Endothelial cell (in vitro differentiated cells): ENCODE measurements at places on chromosomes 3 and 15. TPM values are rescaled to one million over a fixed set of nuclear protein-coding genes. Genes with fewer than 3 reads are reported as not detected.
A peak's percentile ranks its signal among the peaks of the same experiment; 100 is the strongest.

Gene TUSC7
- total RNA-seq, result not detected

Gene TRIM59
- total RNA-seq, result 12.8 TPM

Gene CCR3
- total RNA-seq, result not detected

Gene GOLGA6C
- total RNA-seq, result not detected

Gene FAM43A
- total RNA-seq, result 33.5 TPM

Gene CA12
- 0.44 TPM for total RNA-seq

Gene NCBP2
- total RNA-seq, result 61.0 TPM

Gene ZPLD1
- not detected for total RNA-seq

Gene THRB
- total RNA-seq, result 0.38 TPM

Gene SKOR1
- total RNA-seq, result 0.21 TPM

Gene PLA2G4E
- not detected for total RNA-seq

GRCh38 chr3:141740349-141740748 lies 2.3 kb downstream of the RNF7 start:
- peaks cover 12% of the 10 kb centered on the region for H3K36me3 ChIP-seq
- no peaks in the 10 kb centered on the region for H3K27me3 ChIP-seq
- peaks cover 19% of the 10 kb centered on the region for H3K4me1 ChIP-seq

GRCh38 chr3:147421184-147421912 lies 12.2 kb downstream of the ZIC1 start:
- DNase-seq, result peak; percentile 33
- H3K27me3 ChIP-seq, result peaks cover 40% of the 10 kb centered on the region
- peaks cover 42% of the 10 kb centered on the region for H3K4me1 ChIP-seq
- H3K4me3 ChIP-seq, result peak overlapping the region; percentile 62

DNA sequence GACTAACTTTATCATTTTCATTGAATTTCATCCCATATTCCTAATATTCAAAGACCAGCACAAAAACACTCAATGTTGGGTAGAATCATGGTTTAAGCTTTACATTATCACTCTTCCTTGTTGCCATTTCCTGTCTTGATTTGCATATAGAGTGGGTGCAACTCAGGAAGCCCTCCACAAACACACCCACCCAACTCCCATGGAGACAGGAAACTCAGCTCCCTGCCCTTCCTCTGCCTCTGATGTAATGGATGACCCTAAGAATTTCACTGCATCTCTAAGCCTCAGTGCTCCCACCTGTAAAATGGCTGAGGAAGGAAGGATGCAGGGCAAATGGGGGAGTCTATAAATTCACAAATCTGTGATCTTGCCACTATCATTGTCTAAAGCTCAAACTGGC lies 98.1 kb upstream of the BFSP2 start:
- DNase-seq, result no peak
- no peak overlapping the region for H3K4me3 ChIP-seq

GRCh38 chr3:172113710-172114109 lies 74.3 kb downstream of the FNDC3B start:
- H3K4me1 ChIP-seq, result peaks cover 48% of the 10 kb centered on the region
- H3K36me3 ChIP-seq, result peaks cover 53% of the 10 kb centered on the region
- no peak for DNase-seq
- peak overlapping the region; percentile 13 for H3K4me3 ChIP-seq
- no peak overlapping the region for H3K27ac ChIP-seq

DNA sequence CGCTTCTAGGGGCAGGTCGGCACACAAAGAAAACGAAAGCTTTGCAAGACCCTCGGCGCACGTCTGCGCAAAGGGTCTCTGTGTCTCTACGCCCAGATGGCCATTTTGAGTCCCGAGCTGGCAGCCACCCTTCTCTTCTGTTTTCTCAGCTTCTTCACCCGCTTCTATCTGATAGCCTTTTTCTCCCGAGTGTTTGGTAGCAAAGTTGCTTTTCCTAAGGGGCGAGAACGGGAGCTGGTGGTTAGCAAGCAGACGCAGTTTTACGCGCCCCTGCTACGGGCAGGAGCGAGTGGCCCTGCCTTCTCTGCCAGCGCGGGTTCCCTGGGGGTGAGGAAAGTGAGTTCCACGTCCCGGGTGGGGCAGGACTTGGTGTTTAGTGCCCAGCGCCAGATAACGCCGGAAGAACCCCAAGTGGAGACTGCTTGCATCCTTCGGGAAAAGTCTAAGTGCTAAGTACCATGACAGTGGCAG lies 2.9 kb upstream of the MKRN2 start:
- H3K4me1 ChIP-seq, result peaks cover 13% of the 10 kb centered on the region
- no peak for DNase-seq
- H3K27ac ChIP-seq, result no peak overlapping the region

DNA sequence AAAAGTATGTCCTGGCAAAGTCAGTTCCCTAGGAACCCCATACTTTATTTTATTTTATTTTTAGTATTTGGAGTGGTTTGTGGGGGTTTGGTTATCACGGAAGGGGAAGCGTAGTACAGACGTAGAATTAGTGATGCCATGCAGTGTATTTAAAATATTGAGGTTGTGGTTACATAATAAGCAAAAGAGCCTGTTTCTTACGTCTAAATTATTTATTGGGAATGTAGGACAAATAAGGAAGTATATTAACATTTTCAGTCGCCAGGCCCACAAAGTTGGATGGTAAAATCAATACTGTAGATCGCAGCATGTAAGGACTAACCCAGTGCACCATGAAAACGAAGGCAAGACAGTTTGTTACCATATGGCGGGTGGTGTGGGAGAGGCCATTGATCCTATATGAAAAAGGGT lies 558 bp downstream of the DTWD1 start:
- DNase-seq, result no peak
- H3K4me1 ChIP-seq, result peaks cover 16% of the 10 kb centered on the region
- H3K27me3 ChIP-seq, result peaks cover 2% of the 10 kb centered on the region
- peak overlapping the region; percentile 96 for H3K4me3 ChIP-seq

GRCh38 chr15:41915255-41915994 lies 21.6 kb upstream of the SPTBN5 start:
- H3K36me3 ChIP-seq, result peaks cover 53% of the 10 kb centered on the region
- DNase-seq, result no peak
- H3K27me3 ChIP-seq, result peaks cover 11% of the 10 kb centered on the region
- H3K27ac ChIP-seq, result no peak overlapping the region
- peaks cover 18% of the 10 kb centered on the region for H3K4me1 ChIP-seq
- H3K4me3 ChIP-seq, result no peak overlapping the region

DNA sequence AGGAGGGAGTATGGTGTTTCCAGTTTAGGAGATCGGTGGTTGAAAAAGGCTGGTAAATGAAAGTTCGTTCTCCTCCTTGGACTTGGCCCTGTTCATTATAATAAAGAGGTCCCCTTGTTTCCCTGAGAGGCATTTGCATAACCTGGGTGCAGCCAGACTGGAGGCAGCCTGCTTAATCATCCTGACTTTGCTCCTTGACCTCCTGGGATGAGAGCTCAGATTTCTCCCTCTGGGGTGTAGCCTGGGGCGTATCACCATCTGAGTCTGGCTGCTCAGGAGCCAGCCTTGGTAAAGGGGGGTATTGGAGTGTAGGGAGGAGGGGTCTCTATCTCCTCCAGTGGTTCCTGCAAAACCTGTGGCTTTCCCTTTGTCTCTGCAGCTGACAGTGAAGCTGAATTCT lies 21.3 kb upstream of the ACAD9 start:
- H3K4me1 ChIP-seq, result no peaks in the 10 kb centered on the region
- peaks cover 53% of the 10 kb centered on the region for H3K36me3 ChIP-seq
- no peak for DNase-seq
- H3K27me3 ChIP-seq, result peaks cover 1% of the 10 kb centered on the region
- H3K4me3 ChIP-seq, result no peak overlapping the region

DNA sequence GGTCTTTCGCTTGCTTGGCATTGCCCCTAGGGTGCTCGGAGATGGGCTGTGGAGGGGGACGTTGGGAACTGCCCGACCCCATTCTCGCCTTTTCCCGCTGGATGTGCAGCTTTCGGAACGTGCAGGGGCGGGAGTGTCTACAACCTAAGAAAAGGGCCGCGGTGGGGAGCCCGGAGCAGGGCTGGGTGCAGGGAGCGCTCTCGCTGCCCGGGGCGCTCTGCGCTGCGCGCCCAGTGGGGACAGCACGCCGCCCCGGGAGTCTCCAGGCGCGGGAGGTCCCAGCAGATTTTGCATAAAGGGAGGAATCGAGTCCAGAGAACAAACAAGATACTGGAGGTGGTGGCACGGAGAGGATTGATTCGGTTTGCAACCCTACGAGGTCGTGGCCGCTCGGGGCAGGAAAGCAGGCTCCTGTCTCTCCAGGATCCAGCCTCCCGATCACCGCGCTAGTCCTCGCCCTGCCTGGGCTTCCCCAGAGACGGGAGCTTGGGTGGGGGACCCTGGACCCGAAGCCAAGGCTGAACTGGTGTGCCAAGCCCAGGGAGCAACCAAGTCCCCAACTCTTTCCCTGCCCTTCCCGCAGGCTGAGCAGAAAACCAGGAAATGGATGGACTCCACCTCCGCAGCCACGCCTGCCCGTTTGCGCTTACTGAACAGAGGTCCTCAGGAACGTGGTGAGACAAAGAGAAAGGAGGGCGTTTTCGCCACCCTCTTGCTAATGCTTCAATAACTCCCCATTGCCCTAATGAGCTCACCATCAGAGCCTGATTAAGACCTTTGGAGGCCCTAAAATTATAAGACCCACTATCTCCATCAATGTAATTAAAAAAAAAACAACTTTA lies 59.7 kb downstream of the NOX5 start:
- peaks cover 13% of the 10 kb centered on the region for H3K4me1 ChIP-seq
- DNase-seq, result peak; percentile 55
- peak overlapping the region; percentile 85 for H3K4me3 ChIP-seq
- peak overlapping the region; percentile 3 for H3K27ac ChIP-seq
- peaks cover 1% of the 10 kb centered on the region for H3K27me3 ChIP-seq
- no peaks in the 10 kb centered on the region for H3K36me3 ChIP-seq

GRCh38 chr15:54707805-54708752 lies 488.7 kb downstream of the RSL24D1 start:
- peaks cover 3% of the 10 kb centered on the region for H3K27me3 ChIP-seq
- no peaks in the 10 kb centered on the region for H3K36me3 ChIP-seq
- H3K27ac ChIP-seq, result no peak overlapping the region
- H3K4me3 ChIP-seq, result no peak overlapping the region

DNA sequence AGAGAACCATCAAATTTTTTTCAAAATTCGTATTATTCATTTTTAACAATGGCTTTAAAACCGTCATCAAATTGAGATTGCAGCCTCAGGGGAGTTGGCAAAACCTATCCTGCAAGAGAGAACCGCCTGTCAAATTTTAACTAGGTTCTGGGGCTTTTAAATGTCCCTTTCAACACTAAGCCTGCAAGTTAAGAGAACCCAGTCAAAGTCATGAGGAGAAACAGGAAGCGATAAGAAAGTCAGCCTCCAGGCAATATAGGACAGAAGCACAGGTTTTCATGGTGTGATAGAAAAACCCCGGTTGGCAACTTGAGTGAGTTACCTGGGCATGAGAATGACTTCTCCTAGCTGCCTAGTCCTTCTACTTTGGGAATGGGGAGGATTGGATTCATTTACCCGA lies 59.8 kb downstream of the CPNE4 start:
- H3K27ac ChIP-seq, result no peak overlapping the region
- no peak overlapping the region for H3K4me3 ChIP-seq
- H3K27me3 ChIP-seq, result peaks cover 5% of the 10 kb centered on the region
- peaks cover 3% of the 10 kb centered on the region for H3K4me1 ChIP-seq
- DNase-seq, result no peak

DNA sequence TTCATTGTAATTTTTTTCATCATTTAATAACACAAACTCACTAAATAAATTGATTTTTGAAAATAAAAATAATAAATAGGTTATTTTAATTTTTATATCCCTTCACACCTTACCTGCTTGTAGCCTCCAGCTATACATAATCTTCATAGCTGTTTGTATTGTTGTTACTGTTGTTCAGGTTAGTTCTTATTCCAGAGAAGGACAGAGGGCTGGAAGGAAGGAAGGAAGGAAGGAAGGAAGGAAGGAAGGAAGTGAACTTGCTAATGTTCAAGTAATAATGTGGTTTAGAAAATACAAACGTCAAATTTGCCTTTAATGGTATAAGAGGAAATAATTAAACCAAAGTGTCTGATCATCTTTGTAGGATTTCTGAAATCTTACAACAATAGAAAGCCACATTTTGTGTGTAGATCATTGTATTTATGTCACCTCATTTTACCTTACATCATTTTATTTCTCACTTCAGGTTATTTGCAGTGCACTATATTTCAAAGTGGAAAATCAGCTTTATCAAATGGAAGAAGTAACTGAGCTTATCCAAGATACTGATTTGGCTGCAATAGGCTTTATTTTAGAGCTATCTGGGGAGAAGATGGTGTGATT lies 660.0 kb upstream of the CCDC54 start:
- no peak overlapping the region for H3K4me3 ChIP-seq
- no peaks in the 10 kb centered on the region for H3K36me3 ChIP-seq
- DNase-seq, result no peak
- H3K27me3 ChIP-seq, result no peaks in the 10 kb centered on the region

- H3K4me1 ChIP-seq, result peaks cover 54% of the 10 kb centered on the region
- H3K4me3 ChIP-seq, result peak overlapping the region; percentile 90
- peaks cover 11% of the 10 kb centered on the region for H3K36me3 ChIP-seq
- DNase-seq, result no peak
- peak overlapping the region; percentile 90 for H3K27ac ChIP-seq
- peaks cover 12% of the 10 kb centered on the region for H3K27me3 ChIP-seq
Observed at GRCh38 chr3:49804141-49805041, 1.3 kb downstream of the INKA1 start.

GRCh38 chr15:88736204-88736603 lies 67.0 kb upstream of the ACAN start:
- DNase-seq, result no peak
- peaks cover 5% of the 10 kb centered on the region for H3K27me3 ChIP-seq
- peaks cover 2% of the 10 kb centered on the region for H3K4me1 ChIP-seq
- no peaks in the 10 kb centered on the region for H3K36me3 ChIP-seq
- no peak overlapping the region for H3K4me3 ChIP-seq

GRCh38 chr3:100957261-100957986 lies 35.8 kb downstream of the ABI3BP start:
- no peaks in the 10 kb centered on the region for H3K27me3 ChIP-seq
- H3K27ac ChIP-seq, result no peak overlapping the region
- H3K36me3 ChIP-seq, result no peaks in the 10 kb centered on the region
- no peaks in the 10 kb centered on the region for H3K4me1 ChIP-seq
- DNase-seq, result no peak

- no peak overlapping the region for H3K27ac ChIP-seq
- DNase-seq, result no peak
- peaks cover 2% of the 10 kb centered on the region for H3K27me3 ChIP-seq
Observed at GRCh38 chr15:68651916-68652525, 73.2 kb downstream of the CORO2B start.

DNA sequence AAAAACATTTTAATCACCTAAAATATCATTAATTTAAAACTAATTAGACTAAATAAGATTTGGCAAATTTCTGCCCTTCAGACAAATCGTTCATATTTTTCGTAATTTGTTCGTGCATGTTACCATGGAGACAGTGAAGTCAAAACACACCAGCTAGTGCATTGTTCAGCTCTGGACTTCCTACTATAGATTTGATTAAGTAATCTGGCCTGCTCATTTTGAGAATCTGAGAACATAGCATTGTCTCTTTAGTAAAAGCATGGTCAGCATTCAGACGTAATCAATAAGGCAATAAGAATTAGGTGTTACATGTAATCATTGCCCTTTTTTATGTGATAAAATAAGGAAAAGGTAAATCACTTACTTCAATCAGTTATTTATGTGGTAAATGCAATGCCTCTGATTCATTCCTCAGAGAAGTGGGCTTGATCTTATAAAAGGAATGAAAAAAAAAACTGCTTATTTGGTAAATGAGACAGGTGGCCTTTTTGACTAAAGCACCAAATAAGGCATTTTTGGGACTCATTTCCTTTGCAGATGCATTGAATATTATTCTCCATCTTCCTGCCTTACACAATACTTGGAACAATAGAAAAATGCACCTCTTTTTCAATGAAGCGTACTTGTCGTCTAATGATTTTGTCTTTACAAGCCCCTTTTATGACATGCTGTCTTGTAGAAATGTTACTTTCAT lies 84.5 kb upstream of the FNDC3B start:
- no peaks in the 10 kb centered on the region for H3K36me3 ChIP-seq
- no peak for DNase-seq
- H3K4me1 ChIP-seq, result peaks cover 50% of the 10 kb centered on the region
- H3K4me3 ChIP-seq, result no peak overlapping the region
- H3K27me3 ChIP-seq, result peaks cover 2% of the 10 kb centered on the region
